ENCODE measurements at places on chromosomes 5 and 9.

DNA sequence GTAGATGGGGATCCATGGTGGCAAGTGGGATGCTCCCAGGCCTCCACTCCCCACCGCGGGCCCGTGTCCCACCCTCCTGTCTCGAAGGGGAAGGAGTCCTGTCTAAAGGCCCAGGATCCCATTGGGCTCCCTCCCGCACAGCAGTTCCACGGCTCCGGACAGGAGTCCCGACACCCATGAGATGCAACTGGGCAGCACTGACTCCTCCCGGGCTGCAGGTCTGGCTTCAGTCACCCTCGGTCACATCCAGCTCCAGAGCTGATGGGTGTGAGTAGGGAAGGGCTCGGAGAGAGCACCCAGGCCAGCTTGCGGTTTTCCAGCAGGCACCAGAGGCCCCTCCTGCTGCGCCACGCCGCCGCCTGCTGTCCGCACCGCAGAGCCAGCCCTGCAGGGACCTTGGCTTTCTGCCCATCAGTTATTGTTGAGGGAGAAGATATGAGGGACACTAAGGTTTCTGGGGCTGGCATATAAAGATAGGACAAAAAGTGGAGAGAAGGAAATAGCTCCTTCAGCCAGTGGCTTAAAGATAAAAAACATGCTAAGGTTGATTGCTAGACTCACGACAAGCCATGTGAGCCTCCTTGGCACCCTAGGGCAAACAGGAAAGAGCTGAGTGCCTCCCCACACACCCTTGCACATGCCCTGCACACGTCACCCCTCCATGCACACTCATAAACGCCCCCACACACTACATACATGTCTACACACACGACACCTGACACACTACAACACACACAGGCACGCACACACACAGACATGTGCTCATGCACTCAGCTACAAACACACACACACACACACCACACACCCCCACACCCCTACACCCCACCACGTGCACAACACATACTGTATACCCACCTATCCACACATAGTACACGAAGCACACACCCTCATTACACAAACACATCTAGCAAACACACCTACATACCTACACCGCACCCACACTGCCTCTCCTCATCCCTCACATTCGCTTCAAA, 79.0 kb downstream of the AK8 start:
- peak; percentile 25 for DNase-seq

DNA sequence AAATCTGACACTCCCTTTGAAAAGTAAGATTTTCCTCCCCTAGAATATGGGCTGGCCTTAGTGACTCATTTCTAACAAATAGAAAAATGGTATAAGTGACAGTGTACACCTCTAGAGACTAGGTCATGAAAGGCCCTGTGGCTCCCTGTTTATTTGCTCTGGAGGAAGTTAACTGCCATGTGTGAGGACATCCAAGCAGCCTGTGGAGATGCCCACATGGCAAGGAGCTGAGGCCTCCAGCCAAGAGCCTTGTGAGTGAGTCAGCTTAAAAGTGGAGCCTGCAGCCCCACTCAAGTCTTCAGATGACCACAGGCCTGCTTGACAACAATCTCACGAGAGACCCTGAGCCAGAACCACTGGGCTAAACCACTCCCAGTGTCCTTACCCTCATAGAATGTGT, 128.1 kb upstream of the LHFPL2 start:
- peak; percentile 47 for DNase-seq

DNA sequence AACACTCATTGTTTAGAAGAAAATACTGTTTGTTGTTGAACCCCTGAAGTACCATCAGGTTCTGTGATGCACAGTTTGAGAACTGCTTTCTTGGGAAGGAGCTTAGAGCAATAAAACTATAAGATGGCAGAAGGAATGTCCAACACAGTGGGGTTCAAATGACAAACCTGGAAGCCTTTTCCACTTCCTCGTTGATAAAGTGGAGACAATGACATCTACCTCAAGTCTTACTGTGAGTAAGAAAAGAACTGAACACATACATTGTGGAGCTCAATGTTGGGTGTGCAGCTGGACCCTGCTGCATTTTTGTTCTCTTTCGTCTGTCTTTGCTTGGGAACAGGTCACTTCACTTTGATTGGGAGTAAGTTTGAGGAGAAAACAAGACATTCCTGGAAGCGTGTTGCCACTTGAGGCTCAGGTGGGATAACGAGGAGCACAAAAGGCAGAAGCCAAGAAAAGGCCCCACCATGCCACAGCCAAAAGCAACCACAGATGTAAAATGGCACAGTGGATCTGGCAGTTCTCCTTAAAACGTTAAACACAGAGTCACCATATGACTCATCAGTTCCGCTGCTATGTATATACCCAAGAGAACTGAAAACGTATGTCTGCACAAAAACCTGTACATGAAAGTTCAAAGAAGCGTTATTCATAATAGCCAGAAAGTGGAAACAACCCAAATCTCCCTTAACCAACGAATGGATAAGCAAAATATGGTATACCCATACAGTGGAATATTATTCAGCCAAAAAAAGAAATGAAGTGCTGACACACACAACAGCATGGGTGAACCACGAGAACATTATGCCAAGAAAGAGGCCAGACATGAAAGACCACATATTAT, 42.9 kb upstream of the SUB1 start:
- peak; percentile 32 for DNase-seq

DNA sequence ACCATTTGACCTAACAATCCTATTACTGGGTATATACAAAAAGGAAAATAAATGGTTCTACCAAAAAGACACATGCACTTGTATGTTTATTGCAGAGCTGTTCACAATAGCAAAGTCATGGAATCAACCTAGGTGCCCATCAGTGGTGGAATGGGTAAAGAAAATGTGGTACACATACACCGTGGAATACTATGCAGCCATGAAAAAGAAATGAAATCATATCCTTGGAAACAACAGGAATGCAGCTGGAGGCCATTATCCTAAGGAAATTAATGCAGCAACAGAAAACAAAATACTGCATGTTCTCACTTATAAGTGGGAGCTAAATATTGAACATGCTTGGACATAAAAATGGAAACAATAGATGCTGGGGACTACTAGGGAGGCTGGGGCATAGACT, 534.1 kb upstream of the SGCD start:
- no peak for DNase-seq

- DNase-seq: no peak
Observed at GRCh38 chr9:20610591-20610990, 11.7 kb downstream of the MLLT3 start.

GRCh38 chr5:140363631-140364471, 3.9 kb downstream of the SLC4A9 start:
- no peak for DNase-seq

GRCh38 chr5:34608859-34609648, 47.1 kb upstream of the RAI14 start:
- peak; percentile 86 for DNase-seq

- no peak for DNase-seq
Observed at GRCh38 chr5:90528601-90529193, 687 bp downstream of the LYSMD3 start.

GRCh38 chr9:88875400-88876120, 115.7 kb upstream of the S1PR3 start:
- peak; percentile 27 for DNase-seq

DNA sequence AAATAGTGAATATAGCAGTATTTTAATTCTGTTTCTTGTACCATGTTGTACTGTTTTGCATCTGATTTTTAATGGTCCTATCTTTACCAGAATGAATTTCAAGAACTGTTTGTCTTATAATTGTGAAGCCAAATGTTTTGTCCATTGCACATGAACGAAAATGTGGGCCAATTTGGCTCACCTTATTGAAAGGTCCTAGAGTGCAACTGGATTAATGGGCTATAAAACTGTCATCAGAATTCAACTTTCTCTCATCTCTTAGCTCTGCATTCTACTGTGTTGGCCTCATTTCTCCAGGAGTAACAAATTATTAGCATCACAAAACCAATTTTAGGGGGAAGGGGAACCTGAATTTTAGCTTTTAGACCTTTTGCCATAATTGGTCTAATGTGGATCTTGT, 179.4 kb upstream of the NUDT12 start:
- no peak for DNase-seq

DNA sequence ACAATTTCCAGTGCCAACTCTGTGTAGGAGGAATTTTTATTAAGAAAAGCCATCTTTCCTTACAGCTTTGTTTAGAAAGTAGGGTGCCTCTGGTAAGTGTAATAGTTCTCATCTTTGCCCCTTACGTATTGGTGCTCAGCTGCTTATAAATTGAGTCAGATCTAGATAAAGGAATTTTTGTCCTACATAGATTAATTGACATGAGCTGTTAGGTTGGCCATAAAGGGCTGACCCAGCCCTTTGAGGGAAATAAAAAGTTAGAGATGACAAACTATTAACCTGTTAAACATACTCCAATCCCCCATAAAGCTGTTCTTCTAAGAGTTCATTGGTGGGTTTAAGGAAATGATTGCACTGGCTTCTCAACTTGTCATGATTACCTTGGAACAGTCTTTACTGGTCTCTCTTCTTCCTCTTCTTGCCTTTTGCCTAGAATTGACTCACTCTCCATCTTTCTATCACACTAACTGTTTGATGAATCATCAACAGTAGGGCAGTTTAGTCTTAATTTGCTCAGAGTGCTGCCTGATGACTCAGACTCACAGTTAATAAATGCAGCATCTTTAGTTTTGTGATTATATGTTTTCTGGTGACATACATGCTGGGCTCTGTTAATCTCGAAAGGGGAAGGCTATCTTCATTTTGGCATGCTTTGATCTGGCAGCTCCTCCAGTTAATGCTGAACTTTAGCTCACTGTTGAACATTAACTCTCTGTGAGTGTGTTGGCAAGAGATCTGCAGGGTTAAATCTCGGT, 51.7 kb downstream of the ARHGAP26 start:
- DNase-seq: peak; percentile 81

GRCh38 chr5:31844622-31845345, 205.9 kb downstream of the PDZD2 start:
- no peak for DNase-seq

DNA sequence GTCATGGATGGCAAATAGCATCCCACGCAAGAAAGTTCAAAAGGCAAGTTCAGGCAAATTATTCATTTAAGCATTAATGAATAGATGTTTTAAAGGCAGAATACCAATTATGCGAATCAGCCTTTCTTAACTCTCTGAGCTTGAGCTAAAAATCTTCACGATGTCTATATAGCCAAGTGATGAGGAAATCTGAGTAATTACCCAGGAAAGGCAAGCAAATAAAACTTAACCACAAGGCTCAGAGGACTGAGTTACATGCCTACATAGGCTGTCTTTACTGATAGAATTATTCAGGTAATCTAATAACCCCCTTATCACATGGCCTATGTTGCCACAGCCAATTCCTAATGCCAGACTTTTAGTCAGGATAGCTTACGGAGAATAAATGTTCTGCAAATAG, 120.8 kb upstream of the MTAP start:
- peak; percentile 89 for DNase-seq

GRCh38 chr5:142568283-142568995, 117.5 kb downstream of the FGF1 start:
- peak; percentile 43 for DNase-seq

DNA sequence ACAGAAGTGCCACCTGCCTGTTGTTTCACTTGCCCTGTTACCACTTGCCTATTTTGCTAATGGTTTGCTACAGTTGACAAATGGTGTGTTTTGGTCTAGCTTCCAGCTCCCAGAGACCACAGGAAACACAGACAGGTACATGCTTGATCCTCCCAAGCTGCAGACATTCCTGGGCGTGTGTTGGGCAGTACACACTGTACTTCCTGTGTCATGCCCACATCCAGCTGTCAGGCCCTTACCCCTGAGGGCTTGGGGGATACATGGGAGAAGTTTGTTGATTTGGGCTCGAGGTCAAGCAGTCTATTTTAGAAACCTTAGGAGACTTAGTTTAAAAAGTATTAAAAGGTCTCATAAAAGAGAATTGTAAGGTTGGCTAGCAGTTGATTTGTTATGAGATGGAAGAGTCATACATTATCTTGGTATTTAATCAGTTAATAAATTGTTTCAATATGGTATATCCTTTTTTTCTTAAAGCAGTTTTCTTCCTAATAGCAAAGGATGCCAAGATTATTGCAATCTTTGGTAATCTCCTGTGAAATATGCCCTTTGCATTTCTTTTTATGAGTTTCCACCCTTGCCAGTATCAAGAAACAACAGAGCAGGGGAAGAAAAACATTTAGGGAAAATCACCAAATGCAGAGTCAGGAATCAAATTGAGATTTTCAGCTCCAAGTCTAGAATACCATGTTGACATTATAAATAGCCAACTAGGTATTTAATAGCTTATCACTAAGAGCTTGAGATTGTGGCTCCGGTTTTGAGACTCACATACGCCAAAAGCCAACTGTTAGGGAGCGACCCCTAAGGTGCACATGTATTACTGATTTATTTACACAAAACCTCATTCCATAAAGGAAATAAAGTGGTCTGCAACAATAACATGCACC, 52.3 kb upstream of the CD180 start:
- DNase-seq: peak; percentile 30

- DNase-seq: peak; percentile 84
Observed at GRCh38 chr5:56026863-56027300, 32.1 kb upstream of the IL6ST start.

DNA sequence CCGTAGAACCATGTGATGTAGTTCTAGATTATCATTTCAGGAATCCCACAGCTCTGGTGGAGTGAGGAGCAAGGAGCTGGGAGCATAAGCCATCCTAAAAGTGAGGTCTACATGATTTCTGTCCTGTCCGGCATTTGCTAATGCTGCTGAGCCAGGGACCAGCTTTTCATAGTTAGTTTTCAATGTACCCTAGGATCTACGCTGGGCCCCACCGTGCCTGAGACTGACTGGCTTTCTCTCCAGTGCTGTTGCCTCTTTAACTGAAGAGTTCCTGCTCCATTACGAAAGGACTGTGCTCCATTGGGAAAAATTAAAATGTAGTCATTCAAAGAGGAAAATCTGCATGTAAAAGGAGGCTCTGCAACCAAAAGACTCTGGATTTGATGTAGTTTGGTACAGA, 634.8 kb downstream of the DMRTA1 start:
- DNase-seq: no peak

- DNase-seq: no peak
Observed at GRCh38 chr9:30925635-30926034, 1458.8 kb upstream of the ACO1 start.

DNA sequence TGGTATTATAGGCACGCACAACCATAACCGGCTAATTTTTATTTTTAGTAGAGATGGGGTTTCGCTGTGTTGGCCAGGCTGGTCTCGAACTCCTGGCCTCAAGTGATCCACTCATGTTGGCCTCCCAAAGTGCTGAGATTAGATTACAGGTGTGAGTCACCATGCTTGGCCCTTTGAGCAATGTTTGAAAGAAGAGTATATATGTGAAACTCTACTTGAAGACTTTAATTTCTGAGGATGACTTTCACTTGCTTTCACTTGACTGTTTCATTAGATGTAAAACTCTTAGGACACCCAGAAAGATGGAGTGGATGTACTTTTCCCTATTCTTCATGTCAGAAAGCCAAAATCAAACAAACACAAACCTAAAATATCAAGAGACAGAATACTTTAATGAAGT, 43.8 kb upstream of the GAS1 start:
- no peak for DNase-seq

DNA sequence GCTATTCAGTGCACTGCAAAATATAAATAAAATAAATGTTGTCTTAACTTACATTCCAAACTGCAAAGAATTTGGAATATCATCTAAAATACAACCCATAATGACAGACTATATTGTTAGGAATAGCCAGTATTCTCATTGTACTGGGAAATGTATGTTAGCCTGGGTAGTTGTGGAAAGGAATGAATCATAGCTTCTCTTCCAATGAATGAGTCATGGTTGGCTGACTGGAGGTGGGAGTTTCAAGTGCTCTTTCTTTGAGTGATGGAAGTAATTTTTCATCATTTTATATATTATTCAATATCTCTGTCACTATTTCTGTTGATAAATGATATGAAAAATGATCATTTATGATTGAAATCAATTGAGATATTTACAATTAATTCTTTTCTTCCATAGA, 158.6 kb upstream of the ARRDC3 start:
- DNase-seq: peak; percentile 62

Data from foreskin fibroblast (primary cell).